ENCODE measurements at places on chromosomes 11 and 22.
A peak's percentile ranks its signal among the peaks of the same experiment; 100 is the strongest.

DNA sequence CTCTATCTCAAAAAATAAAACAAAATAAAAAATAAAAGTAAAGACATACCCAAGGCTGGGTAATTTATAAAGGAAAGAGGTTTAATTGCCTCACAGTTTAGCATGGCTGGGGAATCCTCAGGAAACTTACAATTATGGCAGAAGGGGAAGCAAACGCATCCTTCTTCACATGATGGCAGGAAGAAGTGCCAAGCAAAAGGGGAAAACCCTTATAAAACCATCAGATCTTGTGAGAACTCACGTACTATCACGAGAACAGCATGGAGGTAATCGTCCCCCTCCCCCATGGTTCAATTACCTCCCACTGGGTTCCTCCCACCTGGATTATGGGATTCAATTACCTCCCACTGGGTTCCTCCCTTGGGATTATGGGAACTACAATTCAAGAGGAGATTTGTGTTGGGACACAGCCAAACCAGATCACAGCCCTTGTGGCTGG, 8.3 kb upstream of the SSTR3 start:
- no peak for DNase-seq

DNA sequence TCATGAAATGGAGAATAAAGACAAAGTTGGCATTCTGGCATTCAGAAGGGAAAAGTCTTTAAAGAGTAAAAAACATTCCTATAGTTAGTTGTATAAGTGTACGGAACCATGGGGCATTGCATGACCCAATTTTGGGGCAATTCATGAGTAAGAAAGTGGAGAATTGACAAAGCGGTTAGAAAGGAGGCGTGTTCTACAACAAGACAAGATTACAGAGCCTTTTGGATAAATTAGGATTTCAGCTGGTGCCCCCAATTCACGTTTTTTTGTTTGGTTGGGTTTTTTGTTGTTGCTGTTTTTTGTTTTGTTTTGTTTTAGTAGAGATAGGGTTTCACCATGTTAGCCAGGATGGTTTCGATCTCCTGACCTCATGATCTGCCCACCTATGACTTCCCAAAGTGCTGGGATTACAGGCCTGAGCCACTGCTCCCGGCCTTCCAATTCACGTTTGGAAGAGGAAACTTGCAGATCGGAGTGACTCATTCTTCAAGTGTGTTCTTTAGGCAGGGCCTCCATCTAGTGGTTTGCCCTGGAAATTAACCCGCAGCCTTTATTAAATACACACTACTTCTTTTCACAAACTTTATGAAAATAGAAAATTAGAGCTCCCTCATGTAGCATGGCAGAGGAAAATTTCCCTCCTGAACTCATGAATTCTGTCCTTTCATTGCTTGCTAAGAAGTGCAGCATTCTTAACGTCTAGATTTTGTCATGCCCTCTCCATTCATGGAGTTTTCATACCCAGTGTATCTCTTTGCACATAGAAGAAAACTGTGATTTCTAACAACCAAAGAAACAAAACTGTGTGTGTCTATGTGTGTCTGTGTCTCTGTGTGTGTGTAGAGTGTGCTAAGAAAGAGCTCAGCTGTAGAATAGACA, 118.1 kb downstream of the BBOX1 start:
- DNase-seq = no peak

DNA sequence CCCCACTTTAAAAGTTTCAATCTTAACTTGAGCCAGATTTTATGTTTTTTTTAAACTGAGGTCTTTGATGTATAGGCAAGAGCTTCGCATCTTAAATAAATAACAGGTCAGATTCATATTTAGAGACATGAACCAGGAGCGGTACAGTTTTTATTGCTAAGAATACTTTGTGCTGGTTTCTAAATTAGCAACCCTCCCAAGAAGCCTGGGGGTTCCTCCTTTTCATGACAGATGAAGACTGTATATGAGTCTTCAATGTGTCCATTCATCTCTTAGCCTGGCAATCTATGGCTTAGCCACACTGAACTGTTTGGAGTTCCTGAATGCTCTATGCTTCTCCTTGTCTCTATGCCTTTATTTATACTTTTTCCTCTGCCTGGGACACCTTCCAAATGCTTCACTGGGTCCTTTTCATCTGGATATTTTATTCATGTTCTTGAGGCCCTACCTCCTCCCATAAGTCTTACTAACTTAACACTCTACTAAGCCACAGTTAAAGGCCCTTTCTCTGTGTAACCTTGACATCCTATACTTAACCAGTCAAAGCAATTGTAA, 338.6 kb downstream of the INSC start:
- no peak for DNase-seq

DNA sequence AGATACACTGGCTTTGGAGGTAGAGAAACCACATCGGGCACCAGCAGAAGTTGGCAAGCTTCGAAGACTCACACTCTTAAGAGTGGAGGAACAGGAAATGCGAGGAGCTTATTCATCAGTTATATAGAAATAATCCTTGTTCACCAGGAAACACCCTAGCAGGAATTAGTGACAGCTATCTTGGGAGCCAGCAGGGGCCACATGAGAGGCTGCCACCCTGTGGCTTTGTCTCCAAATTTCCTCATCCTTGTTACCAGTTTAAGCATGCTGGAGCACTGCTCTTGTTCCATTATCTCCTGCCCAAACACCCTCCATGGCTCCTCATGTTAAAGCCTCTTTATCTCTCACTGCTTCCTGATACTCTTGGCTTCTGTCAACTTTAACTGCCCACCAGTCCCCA, 131.0 kb downstream of the PLEKHA7 start:
- no peak for DNase-seq

GRCh38 chr11:15695096-15695721, 580.5 kb downstream of the INSC start:
- no peak for DNase-seq

GRCh38 chr11:88418508-88418907, 81.0 kb upstream of the CTSC start:
- peak; percentile 80 for DNase-seq

GRCh38 chr11:88059326-88059725, 115.9 kb downstream of the RAB38 start:
- no peak for DNase-seq

- DNase-seq = no peak
Observed at GRCh38 chr22:26527167-26527566, 14.9 kb upstream of the TFIP11 start.

- peak; percentile 58 for DNase-seq
Observed at GRCh38 chr11:67056267-67057204, at the start of gene RHOD. Gene RHOD (plus strand): TSS chr11:67056847. CDS start chr11:67056903, 56 bp downstream.

DNA sequence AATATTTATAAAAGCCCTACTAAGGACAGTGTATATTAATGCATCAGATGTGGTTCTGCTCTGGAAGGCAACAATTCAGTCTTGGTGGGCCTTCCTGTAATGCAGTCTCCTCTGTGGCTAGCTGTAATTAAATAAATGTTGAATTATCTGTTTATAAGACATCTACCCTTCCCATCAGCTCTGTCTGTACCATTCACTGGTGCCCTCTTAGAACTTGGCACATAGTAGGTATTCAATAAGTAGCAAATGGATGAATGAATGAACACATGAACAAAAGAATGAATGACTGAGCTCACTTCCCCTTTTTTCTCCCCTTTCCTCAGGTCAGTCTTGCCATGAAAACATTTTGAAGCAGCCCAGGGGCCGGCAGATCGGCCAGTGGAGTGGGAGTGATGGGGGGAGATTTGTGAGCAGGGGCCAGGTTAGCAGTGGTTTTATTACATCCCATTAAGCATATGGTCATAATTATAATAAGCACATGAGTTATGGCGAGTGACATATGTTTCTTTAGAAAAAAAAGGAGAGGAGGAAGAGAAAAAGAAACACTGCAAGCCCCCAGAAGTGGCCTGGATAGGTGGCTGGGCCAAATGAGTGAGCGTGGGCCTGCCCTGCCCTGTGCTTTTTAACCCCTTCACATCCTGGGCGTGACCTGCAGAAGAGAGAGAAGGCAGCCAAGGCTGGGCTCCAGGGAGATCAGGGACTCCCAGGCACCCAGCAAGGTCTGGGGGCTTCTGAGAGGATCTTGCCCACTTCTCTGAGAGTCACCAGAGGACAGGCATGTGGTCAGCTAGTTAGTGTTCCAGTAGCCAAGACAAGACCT, 48.6 kb upstream of the CD82 start:
- DNase-seq = no peak

- DNase-seq = no peak
Observed at GRCh38 chr22:42286205-42286604, 15.8 kb upstream of the TCF20 start.

GRCh38 chr11:97764193-97764592, 1256.6 kb upstream of the CNTN5 start:
- DNase-seq = no peak

DNA sequence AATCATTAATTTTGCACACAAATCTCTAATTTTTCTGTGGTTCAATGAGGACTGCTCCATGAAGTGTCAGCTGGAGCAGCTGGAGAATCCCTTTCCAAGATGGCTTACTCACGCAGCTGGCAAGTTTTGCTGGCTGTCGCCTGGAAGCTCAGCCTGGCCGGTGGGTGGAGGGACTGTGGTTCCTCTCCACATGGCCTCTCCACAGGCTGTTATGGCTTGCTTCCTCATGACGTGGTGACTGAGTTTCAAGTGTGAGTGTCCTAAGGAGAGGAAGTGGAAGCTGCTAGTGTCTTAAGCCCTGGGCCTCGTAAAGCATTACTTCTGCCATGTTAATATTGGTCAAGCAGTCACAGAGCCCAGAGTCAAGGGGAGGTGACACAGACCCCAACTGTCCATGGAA, 14.0 kb upstream of the NRIP3 start:
- peak; percentile 82 for DNase-seq
